Tongue (tissue), 3 donors: ENCODE measurements at places on chromosomes 1 and 21. TPM values are rescaled to one million over a fixed set of nuclear protein-coding genes. Genes with fewer than 3 reads are reported as not detected.

The HOOK1 gene
- total RNA-seq, result 9.6 TPM

The TTLL10 gene
- total RNA-seq, result 0.41 TPM

The DDAH1 gene
- total RNA-seq, result 43.8 TPM

The C1orf185 gene
- not detected for total RNA-seq

The MROH7 gene
- total RNA-seq, result 4.2 TPM

The CR1 gene
- 1.5 TPM for total RNA-seq

The CD160 gene
- not detected for total RNA-seq
